ENCODE measurements at places on chromosomes 1 and 21. TPM values are rescaled to one million over a fixed set of nuclear protein-coding genes. Genes with fewer than 3 reads are reported as not detected.

HPCAL4 gene
- total RNA-seq, result under 0.01 TPM

PBX1 gene
- 18.7 TPM for total RNA-seq

CAMSAP2 gene
- 129 TPM for total RNA-seq

CFAP141 gene
- not detected for total RNA-seq

REN gene
- under 0.01 TPM for total RNA-seq

RSBN1 gene
- total RNA-seq, result 18.7 TPM

TAS1R3 gene
- 0.36 TPM for total RNA-seq

SLC45A1 gene
- not detected for total RNA-seq

ST6GALNAC3 gene
- total RNA-seq, result 3.8 TPM

Measured in nasal cavity respiratory epithelium epithelial cell of viscerocranial mucosa (primary cell).